ENCODE measurements at places on chromosomes 13 and 19. TPM values are rescaled to one million over a fixed set of nuclear protein-coding genes. Genes with fewer than 3 reads are reported as not detected.
A peak's percentile ranks its signal among the peaks of the same experiment; 100 is the strongest.

The UGGT2 gene
- total RNA-seq: 23.7 TPM

The HSPBP1 gene
- 24.6 TPM for total RNA-seq

The ATXN8OS gene
- total RNA-seq: not detected

The ZNF880 gene
- total RNA-seq: 10.3 TPM

The YJEFN3 gene
- total RNA-seq: 5.2 TPM

The MISP gene
- not detected for total RNA-seq

The CD177 gene
- total RNA-seq: 0.38 TPM

GRCh38 chr13:94343243-94343585 lies 136.3 kb downstream of the DCT start:
- no peak for DNase-seq
- H3K27me3 ChIP-seq: peaks cover 1% of the 10 kb centered on the region
- peaks cover 23% of the 10 kb centered on the region for H3K4me1 ChIP-seq
- H3K27ac ChIP-seq: no peak overlapping the region

DNA sequence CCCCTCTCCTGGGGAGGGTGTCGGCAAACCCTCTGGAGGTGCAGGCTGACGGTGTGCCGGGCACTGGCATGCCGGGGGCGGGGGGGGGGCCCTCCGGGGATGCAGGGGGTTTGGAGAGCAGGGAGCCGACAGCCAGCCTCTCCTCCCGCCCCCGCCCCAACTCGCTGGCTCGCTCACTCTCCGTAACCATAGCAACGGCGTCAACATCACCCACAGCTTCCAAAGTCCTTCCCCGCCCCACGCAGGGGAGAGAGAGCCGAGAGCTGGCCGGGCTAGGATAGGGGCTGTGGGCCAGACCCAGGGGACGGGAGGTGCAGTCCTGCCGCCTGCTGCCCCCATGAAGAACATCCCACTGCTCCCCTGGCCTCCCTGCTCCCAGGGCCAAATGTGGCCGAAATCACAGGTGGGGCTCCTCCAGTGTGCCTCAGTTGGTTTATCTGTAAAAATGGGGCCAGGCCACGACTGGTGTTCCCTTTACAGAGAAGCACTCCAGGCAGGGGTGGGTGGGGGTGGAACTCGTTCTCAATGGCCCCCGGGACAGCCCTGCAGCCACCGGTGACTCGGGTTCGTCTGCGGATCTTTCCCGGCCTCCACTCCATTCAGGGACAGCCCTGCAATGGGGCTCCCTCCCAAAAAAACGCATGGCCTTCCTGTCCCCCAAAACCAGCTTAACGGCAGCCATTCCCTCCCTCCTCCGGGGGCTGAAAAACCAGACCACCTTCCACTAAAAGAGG lies 3.2 kb downstream of the KLF16 start:
- H3K27ac ChIP-seq: no peak overlapping the region
- H3K36me3 ChIP-seq: peaks cover 4% of the 10 kb centered on the region
- DNase-seq: peak; percentile 60
- no peak overlapping the region for H3K4me3 ChIP-seq
- peaks cover 9% of the 10 kb centered on the region for H3K4me1 ChIP-seq
- peaks cover 14% of the 10 kb centered on the region for H3K27me3 ChIP-seq

GRCh38 chr13:112137144-112137543 lies 70.2 kb downstream of the SOX1 start:
- no peaks in the 10 kb centered on the region for H3K36me3 ChIP-seq
- H3K4me1 ChIP-seq: peaks cover 3% of the 10 kb centered on the region
- H3K27me3 ChIP-seq: peaks cover 7% of the 10 kb centered on the region
- no peak overlapping the region for H3K27ac ChIP-seq
- no peak overlapping the region for H3K4me3 ChIP-seq

DNA sequence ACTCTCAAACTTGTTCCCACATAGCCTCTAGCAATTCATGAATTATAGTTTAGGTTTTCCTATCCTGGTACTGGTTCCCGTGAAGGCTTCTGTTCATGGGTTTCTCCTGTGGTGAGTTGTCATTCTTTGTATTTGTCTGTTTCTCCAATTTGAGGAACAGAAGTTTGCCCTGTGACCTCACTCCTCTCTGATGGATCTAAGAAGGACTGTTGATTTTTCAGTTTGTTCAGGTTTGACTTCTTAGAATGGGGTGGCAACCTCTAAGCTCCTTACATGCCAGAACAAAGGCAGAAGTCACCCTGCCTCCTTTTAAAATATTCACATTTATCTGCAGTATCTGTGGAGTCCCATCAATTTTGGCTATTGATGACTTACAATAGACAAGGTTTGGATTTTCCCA lies 354.0 kb downstream of the SPRY2 start:
- H3K27ac ChIP-seq: no peak overlapping the region
- no peaks in the 10 kb centered on the region for H3K27me3 ChIP-seq
- H3K4me3 ChIP-seq: no peak overlapping the region
- H3K4me1 ChIP-seq: no peaks in the 10 kb centered on the region
- H3K36me3 ChIP-seq: no peaks in the 10 kb centered on the region

GRCh38 chr19:45817725-45818301 lies 2.7 kb upstream of the RSPH6A start:
- H3K4me1 ChIP-seq: peaks cover 3% of the 10 kb centered on the region
- H3K27me3 ChIP-seq: peaks cover 13% of the 10 kb centered on the region
- DNase-seq: no peak
- no peak overlapping the region for H3K27ac ChIP-seq

GRCh38 chr19:42254089-42254849 lies 659 bp downstream of the ERF start:
- peaks cover 19% of the 10 kb centered on the region for H3K27me3 ChIP-seq
- H3K36me3 ChIP-seq: peaks cover 4% of the 10 kb centered on the region
- peak; percentile 76 for DNase-seq
- peaks cover 29% of the 10 kb centered on the region for H3K4me1 ChIP-seq
- H3K27ac ChIP-seq: no peak overlapping the region

DNA sequence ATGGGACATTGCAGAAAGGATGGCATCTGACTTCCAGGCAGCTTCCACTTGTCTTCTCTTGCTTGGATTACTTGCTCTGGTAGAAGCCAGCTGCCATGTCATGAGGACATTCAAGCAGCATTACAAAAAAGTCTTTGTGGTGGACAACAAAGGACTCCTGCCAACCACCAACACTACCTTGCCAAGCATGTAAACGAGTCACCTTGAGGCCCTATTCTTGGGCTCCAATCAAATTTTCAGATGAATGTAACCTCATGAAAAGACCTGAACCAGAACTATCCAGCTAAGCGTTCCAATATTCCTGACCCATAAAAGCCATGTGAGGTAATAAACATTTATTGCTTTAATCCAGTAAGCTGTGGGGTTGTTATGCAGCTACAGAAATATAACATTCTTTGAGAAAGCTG lies 12.5 kb downstream of the PROSER1 start:
- DNase-seq: no peak
- peaks cover 22% of the 10 kb centered on the region for H3K36me3 ChIP-seq
- no peaks in the 10 kb centered on the region for H3K27me3 ChIP-seq
- H3K4me3 ChIP-seq: peak overlapping the region; percentile 69
- peak overlapping the region; percentile 66 for H3K27ac ChIP-seq
- peaks cover 46% of the 10 kb centered on the region for H3K4me1 ChIP-seq

DNA sequence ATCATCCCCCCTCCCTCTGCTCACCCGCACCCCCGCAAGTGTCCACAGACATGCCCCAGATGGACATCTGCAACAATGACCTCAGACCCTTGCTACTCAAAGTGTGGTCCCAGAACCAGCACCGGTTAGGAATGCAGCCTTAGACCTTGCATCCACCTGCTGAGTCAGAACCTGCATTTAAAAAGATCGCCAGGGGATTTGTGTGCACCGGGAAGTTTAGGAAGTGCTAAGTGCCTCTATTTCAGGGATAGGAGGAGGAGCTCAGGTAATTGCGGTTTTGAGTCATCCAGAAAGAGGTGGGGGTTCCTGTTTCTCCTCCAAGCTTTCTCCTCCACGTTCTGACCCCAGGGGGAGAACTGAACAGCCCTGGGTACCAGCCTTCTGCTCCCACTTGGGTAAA lies 46.2 kb downstream of the CACNA1A start:
- H3K4me1 ChIP-seq: no peaks in the 10 kb centered on the region
- no peak overlapping the region for H3K4me3 ChIP-seq

GRCh38 chr19:8684001-8684902 lies 14.3 kb downstream of the ACTL9 start:
- DNase-seq: no peak
- H3K4me1 ChIP-seq: no peaks in the 10 kb centered on the region
- peaks cover 7% of the 10 kb centered on the region for H3K36me3 ChIP-seq

GRCh38 chr19:49022116-49022515 lies 2.0 kb downstream of the CGB3 start:
- no peaks in the 10 kb centered on the region for H3K36me3 ChIP-seq
- no peak overlapping the region for H3K4me3 ChIP-seq
- H3K4me1 ChIP-seq: peaks cover 4% of the 10 kb centered on the region
- no peak overlapping the region for H3K27ac ChIP-seq
- peaks cover 8% of the 10 kb centered on the region for H3K27me3 ChIP-seq

GRCh38 chr19:28961772-28962500 lies 251.0 kb downstream of the UQCRFS1 start:
- DNase-seq: no peak
- H3K27ac ChIP-seq: no peak overlapping the region
- H3K36me3 ChIP-seq: no peaks in the 10 kb centered on the region
- H3K4me3 ChIP-seq: no peak overlapping the region
- no peaks in the 10 kb centered on the region for H3K4me1 ChIP-seq

- peaks cover 4% of the 10 kb centered on the region for H3K27me3 ChIP-seq
- no peaks in the 10 kb centered on the region for H3K36me3 ChIP-seq
- H3K4me3 ChIP-seq: no peak overlapping the region
- H3K27ac ChIP-seq: no peak overlapping the region
- no peak for DNase-seq
Measured at GRCh38 chr19:2387367-2388288, 27.6 kb downstream of the TMPRSS9 start.

GRCh38 chr19:55094456-55095259 lies 19.0 kb downstream of the EPS8L1 start:
- H3K36me3 ChIP-seq: peaks cover 21% of the 10 kb centered on the region
- H3K4me3 ChIP-seq: peak overlapping the region; percentile 63
- peak; percentile 59 for DNase-seq
- H3K27ac ChIP-seq: no peak overlapping the region
- peaks cover 14% of the 10 kb centered on the region for H3K27me3 ChIP-seq

- no peaks in the 10 kb centered on the region for H3K4me1 ChIP-seq
- H3K36me3 ChIP-seq: peaks cover 1% of the 10 kb centered on the region
- H3K27ac ChIP-seq: no peak overlapping the region
Measured at GRCh38 chr19:55494172-55494761, 6.0 kb downstream of the SSC5D start.

DNA sequence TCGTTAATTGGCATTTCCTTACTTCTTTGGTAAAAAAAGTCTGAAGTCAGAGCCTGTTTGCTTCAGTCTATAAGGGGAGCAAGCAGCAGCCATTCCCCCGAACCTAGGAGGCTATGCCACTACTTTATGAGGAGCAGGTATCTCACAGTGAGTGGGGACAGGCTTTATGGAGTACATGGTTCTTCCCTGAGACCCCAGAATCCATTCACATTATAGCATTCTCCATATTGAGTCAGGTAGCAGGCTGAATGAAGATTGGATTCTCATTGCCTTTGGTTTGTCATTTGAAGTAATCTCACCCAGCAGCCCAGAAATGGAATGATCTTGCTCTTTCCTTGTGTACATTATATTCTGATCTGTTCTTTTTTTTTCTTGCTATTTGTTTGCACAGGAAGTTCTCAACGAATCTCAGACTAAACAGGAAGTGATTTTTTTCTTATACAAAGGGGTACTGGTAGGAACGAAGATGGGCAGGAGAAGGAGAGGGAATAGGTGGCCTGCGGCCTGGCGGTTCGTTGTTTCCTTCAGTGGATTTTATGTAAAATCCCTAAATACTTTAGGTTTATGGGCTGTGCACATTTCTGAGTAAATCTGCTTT lies 74.4 kb downstream of the ARHGAP35 start:
- peaks cover 44% of the 10 kb centered on the region for H3K4me1 ChIP-seq
- peaks cover 1% of the 10 kb centered on the region for H3K27me3 ChIP-seq
- H3K4me3 ChIP-seq: no peak overlapping the region
- H3K36me3 ChIP-seq: peaks cover 7% of the 10 kb centered on the region
- DNase-seq: no peak

Data from endothelial cell (in vitro differentiated cells).